Spinal cord (tissue), 10 donors: ENCODE measurements at places on chromosomes 12 and 14.

DNA sequence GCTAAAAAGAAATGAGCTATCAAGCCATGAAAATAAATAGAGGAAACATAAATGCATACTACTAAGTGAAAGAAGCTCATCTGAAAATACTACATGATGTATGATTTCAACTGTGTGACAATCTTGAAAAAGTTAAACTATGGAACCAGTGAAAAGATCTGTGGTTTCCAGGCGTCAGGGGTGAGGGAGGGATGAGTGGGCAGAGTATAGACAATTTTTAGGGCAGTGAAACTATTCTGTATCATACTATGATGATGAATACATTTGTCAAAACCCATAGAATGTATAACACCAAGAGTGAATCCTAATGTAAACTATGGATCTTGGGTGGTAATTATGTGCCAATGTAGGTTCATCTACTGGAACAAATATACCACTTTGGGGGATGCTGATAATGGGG, 21.3 kb downstream of the SPX start:
- DNase-seq = no peak

DNA sequence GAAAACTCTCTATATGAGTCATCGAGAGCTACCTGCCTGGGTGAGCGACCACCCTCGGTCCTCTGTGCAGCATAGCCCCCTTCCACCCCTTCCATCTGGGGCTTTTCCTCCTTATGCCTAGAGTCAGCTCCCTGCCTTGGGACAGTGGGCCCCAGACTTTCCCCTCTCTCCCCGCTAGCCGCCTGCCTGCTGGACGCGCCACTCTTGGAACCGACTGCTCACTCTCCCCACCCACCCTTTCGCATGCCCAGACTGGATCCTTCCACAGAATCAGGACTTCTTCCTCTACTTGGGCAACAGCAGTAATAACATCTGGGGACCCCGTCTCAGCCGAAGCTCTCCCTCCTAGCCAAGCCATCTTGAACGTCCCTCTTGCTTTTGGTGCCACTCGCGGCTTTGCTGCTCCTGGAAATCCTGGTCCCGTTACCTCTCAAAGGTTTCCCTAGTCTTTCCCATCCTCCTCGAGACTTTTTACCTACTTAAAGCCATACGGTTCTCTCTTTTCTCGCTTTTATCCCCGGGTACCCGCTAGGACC, 671 bp downstream of the ESYT1 start:
- no peak for DNase-seq

- no peak for DNase-seq
These were observed 967.8 kb downstream of the TMEM121 start for GRCh38 chr14:106493962-106494823.

DNA sequence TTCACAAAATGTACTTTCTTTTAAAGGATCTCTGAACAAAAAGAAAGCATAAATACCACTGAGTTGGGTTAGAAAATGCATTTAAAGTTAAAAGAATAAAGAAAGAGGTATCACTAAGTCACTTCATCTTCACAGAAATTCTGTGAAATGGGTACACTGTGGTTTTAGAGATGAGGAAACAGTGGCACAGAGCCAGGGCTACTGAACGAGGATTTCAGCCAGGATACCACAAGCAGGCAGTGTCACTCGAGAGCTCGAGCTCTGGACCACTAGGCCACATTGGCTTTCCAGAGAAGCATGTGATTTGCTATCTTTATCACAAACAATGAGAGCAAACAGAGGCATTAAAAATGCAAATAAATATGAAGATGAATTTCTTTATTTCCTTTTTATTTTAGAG, 51.0 kb downstream of the WDHD1 start:
- DNase-seq = no peak

DNA sequence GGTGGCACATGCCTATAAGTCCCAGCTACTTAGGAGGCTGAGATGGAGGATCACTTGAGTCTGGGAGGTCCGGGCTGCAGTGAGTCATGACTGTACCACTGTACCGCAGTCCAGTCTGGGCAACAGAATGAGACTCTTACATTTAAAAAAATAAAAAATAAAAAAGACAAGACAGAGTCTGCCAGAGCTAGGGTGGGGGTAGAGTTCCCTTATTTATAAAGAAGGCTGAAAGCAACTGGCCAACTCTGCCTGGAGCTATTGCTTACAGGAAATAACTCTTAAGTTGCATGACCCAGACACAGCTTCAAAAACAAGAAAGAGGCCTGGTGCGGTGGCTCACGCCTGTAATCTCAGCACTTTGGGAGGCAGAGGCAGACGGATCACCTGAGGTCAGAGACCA, 31.5 kb downstream of the NUMB start:
- DNase-seq = no peak

GRCh38 chr12:18753481-18754123, 15.7 kb downstream of the CAPZA3 start:
- peak; percentile 20 for DNase-seq

DNA sequence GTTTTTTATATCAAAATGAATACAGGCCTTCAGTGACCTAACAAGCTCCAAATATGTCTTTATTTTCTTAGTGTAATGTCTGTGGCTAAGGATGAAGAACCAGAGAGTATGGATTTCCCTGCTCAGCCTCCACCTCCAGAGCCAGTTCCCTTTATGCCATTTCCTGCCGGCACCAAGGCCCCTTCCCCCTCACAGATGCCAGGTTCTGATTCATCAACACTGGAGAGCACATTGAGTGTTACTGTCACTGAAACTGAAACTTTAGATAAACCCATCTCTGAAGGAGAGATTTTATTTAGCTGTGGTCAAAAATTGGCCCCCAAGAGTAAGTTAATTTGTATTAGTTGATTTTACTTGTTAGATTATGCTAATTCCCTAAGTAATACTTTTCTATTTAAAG, 61.0 kb downstream of the KIAA0586 start:
- no peak for DNase-seq

- no peak for DNase-seq
These were observed 10.3 kb upstream of the MYH7 start for GRCh38 chr14:23445773-23446172.

GRCh38 chr12:1575408-1576401, 18.7 kb downstream of the FBXL14 start:
- peak; percentile 44 for DNase-seq

DNA sequence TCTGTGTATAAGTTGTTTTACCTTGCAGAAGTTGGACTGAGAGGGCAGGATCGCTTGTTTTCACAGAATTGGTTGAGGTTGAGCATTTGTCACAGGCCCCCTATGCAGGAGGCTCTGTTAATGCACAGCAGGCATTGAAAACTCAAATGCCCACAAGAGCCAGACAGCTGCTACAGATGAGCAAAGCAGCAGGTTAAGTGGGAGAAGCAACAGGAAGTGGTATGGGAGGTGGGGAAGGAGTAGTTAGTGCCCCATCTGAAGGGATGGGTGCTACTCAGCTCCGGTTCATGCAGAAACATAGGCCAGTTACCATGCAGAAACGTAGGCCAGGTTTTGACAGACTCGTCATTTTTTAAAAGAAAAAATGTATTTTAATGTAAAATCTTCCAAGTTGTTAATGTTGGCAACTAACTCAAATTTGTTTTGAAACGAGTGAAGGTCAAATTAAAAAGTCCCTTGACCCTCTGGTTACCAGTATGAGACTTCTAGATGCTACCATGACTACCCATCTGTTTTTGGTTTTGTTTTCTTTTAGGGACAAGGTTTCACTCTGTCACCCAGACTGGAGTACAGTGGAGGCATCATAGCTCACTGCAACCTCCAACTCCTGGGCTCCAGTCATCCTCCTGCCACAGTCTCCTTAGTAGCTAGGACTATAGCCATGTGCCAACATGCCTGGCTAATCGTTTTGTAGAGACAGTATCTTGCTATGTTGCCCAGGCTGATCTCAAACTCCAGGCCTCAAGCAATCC, 84.7 kb upstream of the FRMD6 start:
- DNase-seq = no peak

- no peak for DNase-seq
These were observed 751.3 kb downstream of the SLC6A15 start for GRCh38 chr12:84161296-84161695.

- no peak for DNase-seq
These were observed 61.9 kb downstream of the SMUG1 start for GRCh38 chr12:54126696-54127537.

- no peak for DNase-seq
These were observed 3.7 kb downstream of the BIN2 start for GRCh38 chr12:51320311-51320694.

- DNase-seq = no peak
These were observed 9.3 kb downstream of the AMN start for GRCh38 chr14:102931580-102932285.

GRCh38 chr12:110180591-110181005, 56.4 kb downstream of the IFT81 start:
- no peak for DNase-seq

- DNase-seq = no peak
These were observed 32.7 kb downstream of the PRMT8 start for GRCh38 chr12:3523728-3524127.

DNA sequence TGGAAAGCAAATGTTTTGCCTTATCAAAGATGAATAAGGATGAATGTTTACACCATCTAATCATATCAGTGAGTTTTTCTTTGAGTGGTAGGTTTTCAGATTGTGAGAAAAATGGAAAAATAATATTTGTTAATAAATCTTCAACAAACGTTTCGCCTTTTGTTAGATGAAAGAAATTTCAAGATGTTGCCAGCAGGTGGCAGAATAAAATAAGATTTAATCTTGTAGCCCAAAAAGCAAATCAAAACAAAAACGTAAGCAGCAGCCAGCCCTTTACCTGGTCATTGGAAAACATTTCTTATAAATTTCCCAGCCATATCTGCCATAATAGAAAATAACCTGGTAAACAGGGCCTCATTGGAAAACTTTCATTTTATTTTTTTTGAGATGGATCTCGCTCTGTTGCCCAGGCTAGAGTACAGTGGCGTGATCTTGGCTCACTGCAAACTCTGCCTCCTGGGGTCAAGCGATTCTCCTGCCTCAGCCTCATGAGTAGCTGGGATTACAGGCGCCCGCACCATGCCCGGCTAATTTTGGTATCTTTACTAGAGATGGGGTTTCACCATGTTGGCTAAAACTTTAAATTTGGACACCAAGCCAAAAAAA, 15.4 kb upstream of the TMEM120B start:
- no peak for DNase-seq

GRCh38 chr14:22977684-22978486, 4.5 kb downstream of the AJUBA start:
- DNase-seq = no peak

GRCh38 chr12:90965204-90965603, 10.2 kb upstream of the CCER1 start:
- no peak for DNase-seq

GRCh38 chr14:58749066-58749669, 111.4 kb downstream of the DACT1 start:
- no peak for DNase-seq

GRCh38 chr12:64404470-64405256, 471 bp downstream of the XPOT start:
- peak; percentile 73 for DNase-seq

GRCh38 chr14:76911473-76911872, 85.3 kb downstream of the LRRC74A start:
- no peak for DNase-seq

GRCh38 chr12:116650062-116650461, 87.8 kb downstream of the SPRING1 start:
- no peak for DNase-seq

DNA sequence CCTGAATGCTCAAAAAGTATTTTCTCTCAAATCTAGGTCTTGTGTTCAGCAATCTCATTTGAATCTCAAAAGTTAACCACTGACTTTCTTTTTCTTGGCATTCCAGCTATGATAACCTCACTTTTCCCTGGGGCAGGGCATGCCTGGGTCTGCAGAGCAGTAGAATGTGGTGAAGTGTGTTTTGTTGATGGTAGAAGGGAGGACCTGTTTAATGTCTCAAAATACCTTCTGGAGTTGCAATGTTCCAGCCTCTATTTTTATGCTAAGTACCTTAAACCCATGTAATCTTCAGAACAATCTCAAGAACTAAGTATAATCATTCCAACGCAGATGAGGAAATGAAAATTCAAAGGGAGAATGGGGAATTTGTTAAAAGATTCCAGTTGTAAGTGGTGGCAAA, 82.1 kb upstream of the FUT8 start:
- no peak for DNase-seq
